Amygdala (tissue), 56 donors: ENCODE measurements at places on chromosomes 5 and 9.

DNA sequence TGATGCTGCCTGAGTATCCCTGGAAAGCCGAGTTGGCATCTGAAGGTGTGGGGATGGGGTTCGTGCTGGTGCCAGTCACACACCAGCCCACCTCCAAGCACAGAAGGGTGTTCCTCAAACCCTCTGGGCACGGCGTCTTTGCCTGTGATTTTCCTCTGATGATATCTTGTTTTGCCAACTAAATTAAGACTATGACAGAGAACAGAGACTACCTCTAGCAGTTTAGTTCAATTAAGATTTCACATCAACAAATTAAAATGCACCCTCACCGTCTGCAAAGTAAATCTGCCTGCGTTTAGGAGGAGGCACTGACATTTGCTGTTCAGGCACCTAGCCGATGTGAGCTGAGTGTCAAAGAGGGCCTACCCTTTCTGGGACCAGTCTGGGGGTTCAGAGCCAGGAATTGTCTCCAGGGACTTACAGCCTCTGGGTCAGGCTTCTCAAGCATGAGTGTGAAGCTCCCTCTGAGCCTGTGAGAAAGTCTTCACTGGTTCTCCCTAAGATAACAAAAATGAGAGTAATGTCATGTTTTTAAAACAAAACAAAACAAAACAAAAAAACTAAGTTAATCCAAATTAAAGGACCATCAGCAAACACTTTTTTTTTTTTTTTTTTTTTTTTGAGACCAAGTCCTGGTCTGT lies 55.4 kb upstream of the CTNNA1 start:
- DNase-seq: no peak

DNA sequence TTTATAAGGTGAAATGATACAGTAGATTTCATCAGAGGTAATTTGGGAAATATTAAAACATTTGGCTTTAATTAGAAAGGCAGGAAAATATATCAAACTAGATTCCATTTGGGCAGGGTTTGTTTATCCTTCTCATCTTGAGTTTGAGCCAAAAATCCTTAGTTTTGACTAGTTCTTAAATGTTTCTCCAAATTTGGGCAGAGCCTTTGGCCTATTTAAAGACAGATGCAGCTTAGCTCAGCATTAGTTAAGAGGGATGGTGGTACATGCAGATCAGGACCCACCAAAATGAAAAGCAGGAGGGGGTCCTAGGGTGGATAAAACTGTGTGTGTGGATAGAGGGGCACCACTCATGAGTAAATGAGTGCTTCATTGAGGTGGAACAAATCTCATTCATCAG lies 20.3 kb upstream of the ARRDC3 start:
- no peak for DNase-seq

DNA sequence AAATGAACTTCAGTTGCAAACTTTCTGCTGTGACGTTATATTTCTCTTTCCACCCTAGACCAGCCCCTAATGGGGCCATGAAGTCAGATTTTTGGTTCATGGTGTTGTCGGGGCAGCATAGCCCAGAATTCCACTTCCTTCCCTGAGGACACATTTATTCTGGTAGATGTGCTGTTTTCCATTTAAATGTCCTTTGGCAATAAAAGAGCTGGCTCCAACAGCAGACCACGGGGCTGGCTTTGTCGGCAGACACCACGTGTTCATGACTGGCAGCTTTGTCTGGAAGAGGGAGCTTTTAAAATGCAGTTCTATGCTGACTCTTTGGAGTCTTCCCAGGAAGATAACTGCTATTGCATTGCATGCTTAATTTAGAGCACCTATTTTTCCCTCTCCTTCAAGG lies 17.6 kb upstream of the LCP2 start:
- peak; percentile 73 for DNase-seq

- DNase-seq: no peak
Observed at GRCh38 chr9:73152543-73152844, 829 bp downstream of the ANXA1 start.

- DNase-seq: no peak
Observed at GRCh38 chr5:14234204-14234603, 91.1 kb downstream of the TRIO start.
